ENCODE measurements at places on chromosomes 11 and 22.
A peak's percentile ranks its signal among the peaks of the same experiment; 100 is the strongest.

DNA sequence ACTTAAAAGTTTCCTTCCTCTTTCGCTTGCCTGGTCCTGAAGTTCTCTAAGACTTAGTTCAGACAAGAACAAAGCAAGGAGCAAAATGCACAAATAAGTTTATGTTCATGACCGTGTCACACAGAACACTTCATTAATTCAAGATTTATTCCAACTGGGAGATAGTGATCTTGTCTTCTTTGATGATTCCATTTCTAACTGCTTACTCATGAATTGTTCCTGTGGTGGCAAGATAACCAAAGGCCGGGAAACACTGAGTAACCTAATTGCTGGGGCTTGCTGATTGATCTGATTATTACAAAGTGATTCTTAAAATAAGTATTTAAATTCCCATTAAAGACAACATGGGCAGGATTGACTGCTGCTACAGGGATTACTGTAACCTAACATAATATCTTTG, 1462.9 kb upstream of the RAG2 start:
- no peak for DNase-seq

DNA sequence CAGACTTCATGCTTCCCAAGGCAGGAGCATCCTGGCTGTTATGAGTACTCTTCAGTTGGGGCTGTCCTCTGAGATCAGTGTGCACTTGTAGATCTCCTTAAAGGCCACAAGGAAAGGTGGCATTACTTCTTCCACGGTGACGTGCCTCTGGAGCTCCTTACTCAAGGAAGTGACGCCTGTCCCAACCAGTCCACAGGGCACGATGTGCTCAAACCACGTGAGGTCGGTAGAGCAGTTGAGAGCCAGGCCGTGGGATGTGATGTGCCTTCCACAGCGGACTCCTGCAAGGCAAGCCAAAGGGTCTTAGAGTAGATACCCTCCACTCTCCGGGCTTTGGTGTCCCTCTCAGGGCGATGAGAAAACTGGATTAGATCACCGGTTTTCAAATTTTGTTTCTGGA, 1.4 kb downstream of the LIPT2 start:
- DNase-seq: no peak

DNA sequence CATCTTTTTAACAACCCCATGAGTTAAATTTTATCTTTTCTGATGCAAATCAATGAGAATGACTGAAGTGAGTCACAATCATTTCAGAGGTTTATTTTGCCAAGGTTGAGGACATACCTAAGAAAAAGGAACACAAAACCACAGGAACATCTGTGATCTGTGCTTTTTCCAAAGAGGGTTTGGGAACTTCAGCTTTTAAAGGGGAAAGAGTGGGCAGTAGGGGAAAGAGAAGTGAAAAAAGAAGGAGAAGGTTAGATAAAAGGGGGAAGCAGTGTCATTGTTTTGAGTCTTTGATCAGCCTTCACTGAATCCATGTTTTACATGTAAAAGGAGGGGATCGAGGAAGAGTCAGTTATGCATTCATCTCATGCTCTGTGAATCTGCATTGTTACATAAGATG, 45.3 kb upstream of the SPON1 start:
- no peak for DNase-seq

DNA sequence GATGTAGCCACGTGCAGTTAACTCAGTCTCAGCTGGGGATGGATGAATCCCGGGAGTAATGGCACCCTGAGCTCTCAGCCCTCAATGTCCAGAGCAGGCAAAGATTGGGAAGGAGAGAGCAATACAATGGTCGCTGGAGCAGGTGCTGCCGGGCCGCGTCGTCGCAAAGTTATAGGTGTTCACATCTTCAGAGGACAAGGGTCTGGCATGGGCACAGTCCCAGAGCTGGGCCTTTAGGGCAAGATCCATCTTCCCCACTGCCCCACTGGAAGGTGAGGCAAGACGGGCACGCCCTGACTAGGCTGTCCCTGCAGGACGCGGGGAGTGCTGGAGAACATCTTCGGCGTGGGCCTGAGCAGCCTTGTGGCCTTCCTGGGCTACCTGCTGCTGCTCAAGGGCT, 7.6 kb downstream of the PCNX3 start:
- no peak for DNase-seq

GRCh38 chr11:94751786-94752185, 16.4 kb upstream of the AMOTL1 start:
- no peak for DNase-seq

- no peak for DNase-seq
Measured at GRCh38 chr22:20591295-20591645, 83.9 kb downstream of the MED15 start.

DNA sequence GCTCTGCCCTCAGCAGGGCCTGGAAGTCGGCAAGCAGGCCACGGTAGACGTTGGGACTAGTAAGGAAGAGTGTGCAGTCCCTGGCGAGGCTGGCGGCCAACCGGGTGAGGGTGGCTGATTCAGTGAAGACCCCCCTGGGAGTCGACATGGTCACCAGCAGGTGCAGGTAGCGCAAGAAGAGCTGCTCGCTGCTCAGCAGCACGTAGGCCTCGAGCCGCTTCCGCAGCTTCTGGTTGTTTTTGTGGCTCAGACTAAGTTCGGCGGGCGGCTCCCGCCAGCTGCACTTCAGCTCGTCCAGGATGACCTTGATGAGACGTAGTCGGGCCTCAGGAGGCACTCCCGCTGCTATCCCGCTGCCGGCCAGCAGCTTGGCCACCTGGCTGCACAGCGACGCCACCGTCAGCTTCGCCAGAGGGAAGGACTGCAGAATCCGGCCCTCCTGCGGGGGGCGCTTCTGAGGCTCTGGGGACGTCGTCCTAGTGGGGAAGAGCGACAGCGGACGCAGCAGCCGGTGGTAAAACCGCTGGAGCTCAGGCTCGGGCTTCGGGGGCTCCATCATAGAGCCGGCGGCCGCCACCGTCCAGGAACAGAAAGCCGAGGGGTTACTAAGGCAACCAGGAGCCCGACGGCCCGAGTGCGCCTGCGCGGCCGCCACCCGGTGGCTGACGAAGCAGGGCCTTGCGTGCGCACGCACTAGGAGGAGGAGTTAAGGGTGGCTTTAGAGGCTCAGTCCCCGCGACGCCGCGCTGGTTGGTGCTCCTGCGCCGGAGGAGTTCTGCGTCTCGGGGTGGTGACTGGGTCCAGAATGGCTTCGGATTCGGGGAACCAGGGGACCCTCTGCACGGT, at the start of the genes CCDC87 and CCS:
CCDC87 (minus strand) TSS at position 607 of the 846 bp plus-strand sequence; CDS start at position 559, 48 bp downstream.
CCS (plus strand) TSS at position 729 of the 846 bp plus-strand sequence; CDS start at position 806, 77 bp downstream.
- peak; percentile 94 for DNase-seq

DNA sequence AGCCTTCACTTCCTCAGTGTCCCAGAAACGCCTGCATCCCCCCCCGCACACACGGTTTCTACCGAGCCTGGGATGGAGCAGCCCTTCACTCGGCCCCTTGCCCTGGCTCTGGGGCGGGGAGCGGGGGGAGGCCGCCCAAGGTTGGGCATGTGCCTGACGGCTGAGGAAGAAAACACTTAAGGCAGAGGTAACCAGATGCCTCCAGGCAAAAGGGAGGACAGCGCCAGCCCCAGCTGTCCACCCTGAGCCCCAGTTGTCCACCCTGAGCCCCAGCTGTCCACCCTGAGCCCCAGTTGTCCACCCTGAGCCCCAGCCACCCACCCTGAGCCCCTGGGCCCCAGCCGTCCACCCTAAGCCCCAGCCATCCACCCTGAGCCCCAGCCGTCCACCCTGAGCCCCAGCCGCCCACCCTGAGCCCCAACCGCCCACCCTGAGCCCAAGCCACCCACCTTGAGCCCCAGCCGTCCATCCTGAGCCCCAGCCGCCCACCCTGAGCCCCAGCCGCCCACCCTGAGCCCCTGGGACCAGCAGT, 3.8 kb upstream of the TTLL8 start:
- no peak for DNase-seq

- DNase-seq: no peak
Measured at GRCh38 chr11:110481523-110481922, 51.8 kb downstream of the FDX1 start.

DNA sequence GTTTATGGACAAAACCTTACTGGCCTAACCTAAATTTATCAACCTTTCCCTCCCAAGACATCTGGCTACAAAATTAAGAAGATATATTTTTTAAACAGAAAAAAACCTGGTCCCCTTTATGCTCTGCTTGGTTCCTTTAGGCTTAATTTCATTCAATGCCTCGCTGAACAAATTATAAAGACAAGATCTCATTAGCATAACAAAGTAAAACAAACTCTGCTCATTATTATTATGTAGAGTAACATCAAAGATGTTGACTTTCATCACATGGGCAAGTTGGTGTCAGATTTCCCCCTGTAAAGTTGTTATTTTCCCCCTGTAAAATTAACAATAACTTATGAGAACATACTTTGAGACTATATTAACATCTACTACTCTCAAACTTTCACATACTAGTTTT, 11.0 kb downstream of the RRAS2 start:
- no peak for DNase-seq

DNA sequence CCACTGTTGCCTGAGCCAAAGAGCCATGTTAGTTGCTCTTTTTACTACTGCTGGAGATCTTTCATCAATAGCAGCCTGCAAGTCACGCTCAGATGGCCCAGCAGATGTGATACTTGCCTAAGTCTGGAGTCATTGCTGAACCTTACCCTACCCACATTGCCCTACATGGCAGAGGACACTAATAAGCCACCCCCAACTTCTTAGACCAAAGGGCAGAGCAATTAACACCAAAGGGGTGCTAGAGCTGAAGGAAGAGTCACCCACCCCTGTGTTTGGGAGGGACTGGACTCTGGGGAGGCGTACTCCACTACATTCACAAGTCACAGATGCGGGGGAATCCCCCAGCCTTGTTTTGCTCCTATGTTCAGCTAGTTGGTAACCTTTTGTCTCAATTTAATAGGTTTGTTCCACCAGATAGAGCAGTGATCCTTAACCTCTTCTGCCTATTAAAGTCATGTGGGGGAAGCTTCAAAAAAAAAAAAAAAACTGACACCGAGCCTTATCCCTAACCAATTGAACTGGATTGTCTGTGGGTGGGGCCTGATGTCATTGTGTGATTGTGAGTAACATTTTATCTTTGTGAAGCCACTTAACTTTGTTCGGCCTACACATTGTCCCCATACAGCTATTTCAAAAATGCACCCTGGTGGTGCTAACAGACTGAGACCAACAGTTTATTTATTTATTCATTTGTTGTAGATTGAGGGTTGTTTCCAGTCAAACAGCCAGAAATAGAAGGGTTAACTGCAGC, 13.1 kb downstream of the ADM start:
- no peak for DNase-seq

GRCh38 chr11:31958076-31958735, 132.7 kb upstream of the RCN1 start:
- peak; percentile 35 for DNase-seq

DNA sequence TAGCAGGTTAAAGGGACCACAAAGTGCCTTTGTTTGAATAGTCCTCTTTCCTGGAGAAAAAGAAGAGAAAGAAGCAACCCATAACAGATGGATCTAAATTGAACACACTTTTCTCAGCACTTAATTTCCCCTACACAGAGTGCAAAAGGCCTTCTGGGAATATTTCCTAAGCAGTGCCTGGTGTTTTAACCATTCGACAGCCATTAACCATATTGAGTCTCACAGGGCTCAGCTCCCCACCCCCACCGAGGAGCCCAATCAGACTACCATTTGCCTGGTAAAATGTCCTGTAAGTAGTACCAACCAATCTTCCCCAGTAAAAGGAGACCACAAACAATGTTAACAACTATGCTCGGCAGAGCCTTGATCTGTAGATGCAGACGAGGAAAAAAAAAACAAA, 40.7 kb upstream of the SLC6A5 start:
- DNase-seq: no peak

DNA sequence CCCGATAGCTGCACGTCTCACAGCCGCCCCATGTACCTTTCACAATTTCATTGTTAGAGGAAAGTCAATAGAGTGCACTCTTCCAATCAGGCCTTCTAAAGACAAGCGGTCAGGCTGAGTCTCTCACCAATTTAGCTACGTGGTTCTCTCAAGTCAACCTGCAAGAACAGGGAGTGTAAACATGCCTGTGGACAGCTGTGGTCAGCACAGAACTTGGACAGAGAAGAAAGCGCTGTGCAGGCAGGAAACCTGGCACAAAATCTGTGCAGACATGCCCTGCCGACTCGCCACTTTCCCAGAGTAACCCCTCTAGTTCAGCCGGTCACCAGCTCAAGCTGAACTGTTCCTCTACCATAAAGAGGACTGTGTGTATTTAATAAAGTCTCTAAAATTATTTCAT, 39.5 kb downstream of the CHKA start:
- DNase-seq: no peak

DNA sequence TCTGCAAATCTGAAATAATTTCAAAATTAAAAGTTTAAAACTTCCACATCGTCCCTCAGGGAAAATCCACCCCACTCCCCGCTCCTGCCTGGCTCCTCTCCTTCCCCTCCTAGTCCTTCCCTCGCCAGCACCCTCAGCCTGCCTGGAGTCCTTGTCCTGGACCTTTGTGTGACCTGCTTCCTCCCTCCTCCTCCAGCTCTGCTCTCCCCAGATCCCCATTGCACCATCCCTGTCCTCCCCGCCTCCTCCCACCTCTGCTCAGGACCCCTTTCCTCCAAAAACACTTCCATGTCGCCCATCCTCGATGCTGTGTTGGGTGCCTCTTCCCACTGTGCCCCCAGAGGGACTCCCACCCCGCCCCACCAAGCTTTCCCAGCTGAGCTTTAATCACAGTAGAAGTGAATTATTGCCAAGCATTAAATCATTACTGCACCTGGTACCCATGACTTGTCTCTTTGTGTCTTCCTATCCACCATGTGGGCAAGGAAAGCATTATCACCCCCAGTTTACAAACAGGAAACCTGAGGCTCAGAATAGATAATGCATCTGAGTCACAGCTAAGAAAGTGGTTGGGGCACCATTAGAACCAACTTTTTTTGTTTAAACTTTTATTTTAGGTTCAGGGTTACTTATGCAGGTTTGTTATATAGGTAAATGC, 2.4 kb upstream of the ZP1 start:
- DNase-seq: no peak

DNA sequence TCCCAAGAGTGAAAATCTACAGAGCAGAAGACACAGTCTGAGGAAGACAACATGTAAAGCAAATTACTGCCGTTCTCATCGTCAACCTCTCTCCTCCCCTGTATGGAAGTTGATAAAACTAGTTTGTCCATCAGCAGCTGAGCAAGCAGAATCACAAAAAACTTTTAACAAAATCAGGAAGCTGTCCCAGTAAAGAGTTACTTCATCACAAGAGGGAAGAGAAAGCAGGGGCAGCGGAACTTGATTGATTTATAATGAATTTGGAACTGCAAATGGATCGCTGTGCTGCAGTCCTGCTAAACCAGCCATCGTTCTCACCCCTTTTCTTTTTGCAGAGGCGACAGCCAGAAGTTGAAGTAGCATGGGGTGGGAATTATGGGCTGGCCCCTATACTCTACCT, 13.7 kb upstream of the UCP3 start:
- no peak for DNase-seq

- peak; percentile 58 for DNase-seq
Measured at GRCh38 chr22:31244046-31244942, 32.2 kb downstream of the LIMK2 start.

GRCh38 chr11:129728581-129728980, 87.1 kb upstream of the TMEM45B start:
- no peak for DNase-seq

GRCh38 chr22:37643225-37643847, 3.9 kb downstream of the SH3BP1 start:
- DNase-seq: no peak

GRCh38 chr11:18726040-18726439, at the start of gene IGSF22:
Gene IGSF22 (minus strand): TSS chr11:18726188. CDS start chr11:18724236, 1,952 bp downstream.
- no peak for DNase-seq
